ENCODE measurements at places on chromosomes 16 and 17.

DNA sequence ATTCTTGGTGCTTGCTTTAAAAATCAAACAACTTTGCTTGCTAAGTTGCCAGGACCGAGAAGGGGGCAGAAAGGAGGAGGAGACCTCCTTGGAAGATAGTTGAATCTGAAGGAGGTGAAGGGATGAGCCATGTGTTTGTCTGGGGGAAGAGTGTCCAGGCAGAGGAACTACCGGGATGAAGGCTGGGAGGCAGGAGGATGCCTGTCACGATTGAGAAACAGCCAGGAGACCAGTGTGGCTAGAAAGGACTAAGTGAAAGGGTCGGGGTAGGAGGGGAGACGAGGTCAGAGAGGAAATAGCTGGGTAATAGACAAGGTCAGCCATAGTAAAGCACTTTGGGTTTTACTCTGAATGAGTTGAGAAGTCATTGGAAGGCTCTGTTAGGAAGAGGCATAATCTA lies 38.9 kb upstream of the CSNK2A2 start:
- no peak for DNase-seq

GRCh38 chr16:47924950-47925349 lies 230.8 kb downstream of the ABCC12 start:
- DNase-seq: no peak

DNA sequence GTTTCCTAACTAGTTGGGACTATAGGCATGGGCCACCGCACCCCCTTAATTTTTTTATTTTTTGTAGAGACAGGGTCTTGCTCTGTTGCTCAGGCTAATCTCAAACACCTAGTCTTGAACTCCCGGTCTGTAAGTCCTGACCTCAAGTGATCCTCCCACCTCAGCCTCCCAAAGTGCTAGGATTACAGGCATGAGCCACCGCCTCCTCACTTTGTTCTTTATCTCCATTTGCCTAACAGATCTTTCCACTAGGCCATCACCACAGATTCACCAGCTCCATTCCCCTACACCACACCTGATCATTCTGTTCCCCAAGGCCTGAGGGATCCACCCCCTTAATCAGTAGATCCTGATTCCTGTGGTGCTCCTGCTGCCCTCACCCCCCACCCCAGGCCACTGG lies 7.6 kb upstream of the ZNF629 start:
- DNase-seq: no peak

GRCh38 chr17:74786431-74787055 lies 10.4 kb upstream of the NAT9 start:
- no peak for DNase-seq

DNA sequence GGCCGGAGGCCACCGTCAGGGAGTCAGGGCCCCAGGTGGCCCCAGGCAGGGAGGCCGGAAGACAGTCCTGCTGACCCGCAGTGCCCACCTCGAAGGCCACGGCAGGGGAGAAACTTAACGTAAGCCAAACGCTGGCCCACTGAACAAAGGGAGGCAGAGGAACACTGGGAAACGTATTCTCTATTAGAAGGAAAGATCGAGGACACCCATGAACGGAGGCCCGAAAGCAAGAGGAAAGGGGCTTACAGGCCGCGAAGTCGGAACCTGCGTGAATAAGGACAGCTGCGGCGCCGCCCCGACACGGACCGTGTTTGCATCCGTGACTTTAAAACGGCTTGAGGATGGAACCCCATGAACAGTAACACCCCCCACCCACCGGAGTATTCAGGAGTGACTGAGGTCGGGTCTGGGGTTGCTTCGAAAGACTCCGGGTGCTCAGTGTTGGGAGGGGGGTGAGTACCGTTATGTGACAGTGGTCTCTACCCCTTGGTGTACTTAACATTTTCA lies 102.4 kb upstream of the METRNL start:
- no peak for DNase-seq

DNA sequence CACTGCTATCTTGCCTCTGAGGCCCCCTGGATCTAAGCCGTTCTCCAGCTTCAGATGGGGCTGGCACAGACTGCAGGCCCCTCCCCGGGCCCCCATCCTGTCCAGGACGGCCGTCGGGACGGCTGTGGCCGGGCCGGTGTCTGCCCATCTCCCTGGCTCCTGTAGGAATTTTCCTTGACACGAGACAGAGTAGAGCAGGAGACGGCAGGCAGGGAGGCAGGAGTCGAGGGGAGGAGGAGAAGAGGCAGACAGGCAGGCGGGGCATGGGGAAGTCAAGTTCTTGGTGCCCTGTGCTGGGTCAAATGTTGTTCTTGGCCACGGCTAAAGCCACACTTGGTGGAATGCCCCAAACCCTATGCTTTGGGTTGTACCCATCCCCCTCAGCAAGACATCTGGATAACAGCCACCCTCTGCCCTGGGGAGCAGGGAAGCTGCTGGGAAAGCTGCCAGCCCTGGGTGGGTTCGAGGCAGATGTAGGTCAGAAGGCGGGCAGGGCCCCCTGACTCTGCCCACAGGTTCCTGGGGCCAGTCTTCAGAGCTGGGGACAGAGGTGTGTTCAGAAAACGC lies 4.0 kb downstream of the C1QTNF1 start:
- no peak for DNase-seq

DNA sequence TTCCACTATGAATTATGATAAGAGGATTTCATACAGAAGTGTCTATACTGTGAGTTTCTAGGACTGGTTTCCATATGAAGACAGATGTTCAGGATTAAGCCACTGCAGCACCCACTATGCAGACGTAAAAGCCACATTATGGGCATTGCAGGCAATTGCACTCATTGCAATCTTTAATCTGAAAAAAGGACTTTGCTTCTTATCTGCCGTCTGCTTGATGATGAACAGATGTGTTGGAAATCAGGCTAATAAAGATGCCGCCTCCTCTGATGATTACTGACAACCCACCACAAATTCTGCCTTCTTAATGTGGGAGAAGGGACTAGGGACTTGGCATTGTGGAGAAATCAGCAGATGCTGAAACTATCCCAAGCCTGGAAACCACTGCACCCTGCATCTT lies 276.9 kb downstream of the IRF8 start:
- DNase-seq: no peak

DNA sequence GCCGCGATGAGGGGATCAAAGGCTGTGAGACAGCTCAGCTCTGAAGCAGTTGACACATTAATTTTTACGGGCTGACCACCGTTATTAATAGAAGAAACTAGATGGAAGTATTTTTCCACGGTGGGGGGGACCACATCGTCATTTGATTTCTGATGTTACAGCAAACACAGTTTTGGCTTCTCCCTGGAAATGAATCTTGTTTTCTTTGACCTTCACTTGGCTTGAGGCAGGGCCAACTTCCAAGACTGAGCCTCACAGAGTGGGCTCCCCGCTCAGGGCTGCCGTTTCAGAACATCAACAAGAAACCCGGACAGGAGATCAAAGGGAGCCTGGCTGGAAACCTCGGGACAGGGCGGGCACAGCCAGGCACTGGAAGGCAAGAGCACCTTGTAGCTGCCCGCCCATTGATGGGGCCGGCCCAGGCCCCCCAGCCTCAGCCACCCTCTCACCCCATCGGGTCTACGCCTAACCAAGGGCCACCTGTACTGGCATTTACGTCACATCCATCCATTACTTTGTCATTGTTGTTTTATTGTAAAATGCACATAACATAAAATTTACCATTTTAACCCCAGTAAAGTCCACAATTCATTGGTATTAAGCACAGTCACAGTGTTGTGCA lies 124.6 kb downstream of the C16orf95 start:
- DNase-seq: no peak

GRCh38 chr16:5835876-5836275 lies 738.3 kb upstream of the EEF2KMT start:
- no peak for DNase-seq

DNA sequence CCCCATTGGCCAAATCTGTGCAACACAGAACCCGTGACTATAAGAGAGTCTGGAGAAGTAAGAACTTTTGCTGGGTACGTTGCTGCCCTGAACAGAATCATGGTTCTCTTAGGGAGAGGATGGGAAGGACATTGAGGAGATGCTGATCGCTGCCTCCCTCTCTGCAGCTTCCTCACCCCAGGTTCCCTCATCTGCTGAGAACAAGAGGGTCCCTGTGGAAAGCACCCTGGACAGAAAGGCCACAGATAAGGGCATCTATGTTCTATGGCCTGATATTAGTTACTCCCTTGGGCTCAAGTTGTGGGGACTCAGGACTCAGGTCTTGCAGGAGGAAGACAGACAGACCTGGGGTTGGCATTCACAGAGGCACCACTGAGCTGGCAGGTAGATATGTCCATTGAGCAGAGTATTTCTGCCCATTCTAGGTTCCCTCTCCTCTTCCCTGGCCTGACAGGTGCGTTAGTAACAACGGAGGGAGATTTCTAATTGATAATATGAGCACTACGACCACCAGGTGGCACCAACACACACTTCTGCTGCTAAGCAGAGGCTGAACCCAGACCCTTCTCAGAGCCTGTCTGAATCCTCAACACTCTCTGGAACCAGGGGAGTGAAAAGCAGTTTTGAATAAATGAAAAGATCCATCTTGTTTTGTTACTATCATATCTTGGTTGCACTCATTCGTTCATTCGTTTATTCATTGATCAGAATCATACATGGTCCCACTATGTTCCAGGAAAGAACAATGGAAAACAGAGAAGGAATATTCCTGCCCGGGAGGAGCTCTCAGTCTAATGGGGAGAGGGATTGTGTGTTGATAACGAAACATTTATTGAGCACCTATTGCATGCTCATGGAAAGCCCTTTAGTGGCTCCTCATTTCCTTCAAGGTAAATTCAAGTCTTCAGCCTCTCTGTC lies 56.4 kb downstream of the SLC6A2 start:
- no peak for DNase-seq

GRCh38 chr17:76709077-76709950 lies 1.5 kb downstream of the MXRA7 start:
- DNase-seq: no peak

DNA sequence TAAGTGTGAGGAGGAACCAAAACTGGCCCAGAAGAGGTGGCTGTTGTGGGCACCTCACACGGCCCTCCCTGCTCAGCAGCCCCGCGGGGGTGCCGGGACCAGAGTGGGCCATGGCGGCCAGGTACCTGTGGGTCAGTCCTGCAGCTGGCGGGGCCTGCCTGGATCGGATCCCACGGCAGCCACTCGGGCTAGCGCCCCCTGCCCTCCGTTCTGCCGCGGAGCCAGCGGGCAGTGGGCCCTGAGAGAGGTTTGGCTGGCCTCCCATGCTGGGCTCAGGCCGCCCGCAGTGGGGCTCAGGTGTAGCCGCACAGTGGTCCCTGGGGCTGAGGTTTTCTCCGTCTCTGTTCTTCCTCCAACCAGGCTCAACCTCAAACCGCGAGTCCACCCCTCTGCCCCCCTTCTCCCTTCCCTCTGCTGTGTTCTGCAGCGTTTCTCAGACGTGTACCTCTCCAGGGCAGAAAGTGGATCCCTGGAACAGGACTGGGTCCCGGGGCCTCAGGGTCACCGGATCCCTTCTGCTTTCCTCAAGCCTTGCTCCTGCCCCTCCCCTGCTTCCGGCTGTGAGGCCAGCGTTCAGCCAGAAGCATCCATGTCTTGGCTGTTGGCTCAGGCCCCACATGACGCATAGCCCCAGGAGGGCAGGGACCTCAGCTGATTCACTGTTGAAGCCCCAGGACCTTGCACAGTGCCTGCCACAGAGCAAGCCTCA lies 28.6 kb upstream of the ITGA3 start:
- DNase-seq: no peak

DNA sequence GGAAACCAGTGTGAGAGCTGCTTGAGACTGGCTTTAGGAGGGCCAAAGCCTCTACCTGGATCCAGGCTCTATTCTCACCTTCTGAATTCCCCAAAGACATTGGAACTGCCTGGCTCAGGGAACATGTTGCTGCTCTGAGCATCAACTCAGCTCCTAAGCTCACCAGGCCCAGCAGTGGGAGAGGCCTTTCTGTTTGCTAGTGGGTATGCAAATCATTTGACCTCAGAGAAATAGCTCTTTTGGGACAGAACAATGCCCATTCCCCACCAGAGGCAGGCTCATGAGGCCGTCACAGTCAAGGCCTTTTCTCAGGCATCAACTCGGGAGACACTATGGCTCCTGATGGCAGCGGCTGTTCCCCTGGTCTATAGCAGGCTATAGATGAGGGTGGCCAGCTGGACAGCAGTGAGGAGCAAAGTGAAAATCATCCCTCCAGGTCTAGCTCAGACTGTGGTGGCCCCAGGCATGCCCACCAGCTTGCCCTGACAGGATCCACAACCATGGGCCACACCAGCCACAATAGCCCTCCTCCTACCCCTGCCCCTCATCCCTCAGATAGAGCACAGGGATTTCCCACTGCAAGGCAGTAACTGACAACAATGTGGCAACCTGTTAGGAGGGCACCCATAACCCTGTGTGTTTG lies 30.4 kb upstream of the GFOD2 start:
- DNase-seq: no peak

DNA sequence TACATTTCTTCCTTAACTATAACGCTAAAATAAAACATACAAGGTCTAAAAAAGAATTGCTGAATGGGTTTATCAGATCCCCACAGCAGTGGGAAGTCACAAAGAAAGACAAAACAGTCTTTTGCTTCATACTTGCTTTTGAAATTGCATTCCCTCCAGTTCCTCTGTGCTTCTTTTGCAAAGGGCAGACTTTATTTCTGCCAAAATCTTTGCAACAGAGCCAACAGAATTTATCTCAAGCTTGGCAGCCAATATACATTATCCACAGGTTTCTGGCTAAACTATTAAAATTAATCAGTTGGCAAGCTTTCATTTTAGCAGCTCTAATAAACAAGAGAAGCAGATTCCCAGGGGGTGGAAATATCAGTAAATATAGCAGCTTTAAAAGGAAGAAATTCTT lies 378.9 kb upstream of the CA10 start:
- DNase-seq: no peak

- DNase-seq: no peak
Measured at GRCh38 chr17:27762527-27763305, 37.6 kb downstream of the NOS2 start.

DNA sequence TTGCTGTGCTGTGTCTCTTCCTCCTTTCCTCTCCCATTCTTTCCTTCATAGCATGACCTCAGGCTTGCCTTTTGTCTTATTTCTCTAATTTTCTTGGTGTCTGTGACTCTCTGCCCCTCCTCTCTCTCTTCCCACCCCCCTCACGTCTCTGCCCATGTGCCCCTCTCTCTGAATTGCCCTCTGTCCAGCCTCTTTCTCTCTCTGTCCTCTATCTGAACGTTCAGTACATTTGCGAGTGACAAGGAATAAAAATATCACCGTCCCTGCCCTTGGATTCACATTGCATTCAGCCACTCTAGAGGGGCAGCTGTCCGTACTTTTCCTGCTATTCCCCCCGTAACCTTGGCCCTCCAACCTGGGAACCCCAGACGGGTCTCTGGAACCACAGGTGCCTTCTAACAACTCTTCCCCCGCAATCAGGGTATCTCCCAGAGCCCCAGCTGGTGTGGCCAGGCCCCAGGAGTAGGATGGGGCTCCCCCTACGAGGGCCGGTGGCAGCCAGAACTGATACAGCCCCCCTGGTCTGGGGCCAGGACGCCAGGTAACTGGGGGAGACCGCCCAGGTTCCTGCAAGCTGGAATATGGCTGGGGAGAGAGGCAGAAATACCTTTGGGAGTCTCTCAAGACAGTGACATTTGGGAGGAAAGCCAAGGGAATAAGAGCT lies 1.8 kb downstream of the KIF1C start:
- no peak for DNase-seq
